ENCODE measurements at places on chromosomes 11 and 22.

DNA sequence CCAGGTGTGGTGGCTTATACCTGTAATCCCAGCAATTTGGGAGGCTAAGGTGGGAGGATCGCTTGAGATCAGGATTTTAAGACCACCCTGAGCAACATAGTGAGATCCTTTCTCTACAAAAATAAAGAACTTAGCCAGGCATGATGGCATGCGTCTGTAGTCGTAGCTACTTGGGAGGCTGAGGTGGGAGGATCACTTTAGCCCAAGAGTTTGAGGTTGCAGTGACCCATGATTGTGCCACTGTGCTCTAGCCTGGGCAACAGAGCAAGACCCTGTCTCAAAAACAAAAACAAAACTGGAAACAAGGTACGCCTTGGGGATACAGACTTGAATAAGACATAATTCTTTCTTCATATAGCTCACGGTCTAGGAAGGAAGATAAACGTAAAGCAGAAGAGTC is 63.1 kb upstream of the GRAMD1B start:
- DNase-seq: no peak

- no peak for DNase-seq
Measured at GRCh38 chr11:11899401-11899800, 57.6 kb downstream of the USP47 start.

GRCh38 chr22:41661713-41662112 is 27.0 kb downstream of the SNU13 start:
- no peak for DNase-seq

DNA sequence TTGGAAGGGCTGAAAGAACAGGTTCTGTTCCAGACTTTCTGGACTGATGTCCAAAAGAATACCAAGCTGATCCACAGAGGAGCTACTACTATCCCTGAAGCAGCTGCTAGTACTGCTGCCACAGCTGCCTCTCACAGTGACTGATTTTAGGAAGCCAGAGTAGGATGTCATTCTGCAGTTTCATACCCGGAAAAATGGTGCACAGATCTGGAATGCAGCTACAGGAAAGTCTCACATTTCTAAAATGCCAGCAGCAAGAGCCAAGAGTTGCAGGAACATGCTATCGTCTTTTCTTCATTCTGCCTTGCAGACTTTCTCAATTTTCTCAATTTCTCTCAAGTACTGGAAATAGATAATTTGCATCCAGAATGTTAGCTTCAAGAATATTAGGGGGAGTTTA is 19.4 kb upstream of the CCDC179 start:
- DNase-seq: no peak

- DNase-seq: no peak
Measured at GRCh38 chr11:101446726-101447125, 137.1 kb downstream of the TRPC6 start.

DNA sequence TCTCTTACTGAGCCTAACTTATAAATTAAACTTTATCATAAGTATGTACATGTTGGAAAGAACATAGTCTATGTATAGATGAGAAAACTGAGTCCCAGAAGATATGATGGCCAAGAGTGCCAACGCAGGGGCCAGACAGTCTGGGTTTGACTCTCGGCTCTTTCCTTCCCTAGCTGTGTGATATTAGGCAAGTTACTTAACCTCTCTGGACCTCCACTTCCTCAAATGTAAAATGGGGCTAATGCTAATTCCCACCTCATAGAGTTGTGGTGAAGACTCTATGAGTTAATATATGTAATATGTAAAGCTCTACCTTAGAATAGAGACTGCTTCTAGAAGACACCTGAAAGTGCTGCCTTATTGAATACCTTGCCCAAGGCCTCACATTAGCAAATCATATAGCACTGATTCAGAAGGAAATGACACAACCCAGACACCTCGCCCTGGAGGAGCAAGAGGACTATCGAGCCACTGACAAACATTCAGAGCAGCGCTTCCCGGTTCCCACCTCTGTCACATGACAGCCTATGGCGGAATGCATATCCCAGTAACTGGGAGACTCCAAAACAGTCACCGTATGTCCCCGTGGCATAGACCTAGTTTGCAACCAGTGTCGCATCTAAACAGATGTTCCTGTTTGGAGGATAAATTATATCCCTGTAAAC is 11.3 kb upstream of the CCDC86 start:
- no peak for DNase-seq

DNA sequence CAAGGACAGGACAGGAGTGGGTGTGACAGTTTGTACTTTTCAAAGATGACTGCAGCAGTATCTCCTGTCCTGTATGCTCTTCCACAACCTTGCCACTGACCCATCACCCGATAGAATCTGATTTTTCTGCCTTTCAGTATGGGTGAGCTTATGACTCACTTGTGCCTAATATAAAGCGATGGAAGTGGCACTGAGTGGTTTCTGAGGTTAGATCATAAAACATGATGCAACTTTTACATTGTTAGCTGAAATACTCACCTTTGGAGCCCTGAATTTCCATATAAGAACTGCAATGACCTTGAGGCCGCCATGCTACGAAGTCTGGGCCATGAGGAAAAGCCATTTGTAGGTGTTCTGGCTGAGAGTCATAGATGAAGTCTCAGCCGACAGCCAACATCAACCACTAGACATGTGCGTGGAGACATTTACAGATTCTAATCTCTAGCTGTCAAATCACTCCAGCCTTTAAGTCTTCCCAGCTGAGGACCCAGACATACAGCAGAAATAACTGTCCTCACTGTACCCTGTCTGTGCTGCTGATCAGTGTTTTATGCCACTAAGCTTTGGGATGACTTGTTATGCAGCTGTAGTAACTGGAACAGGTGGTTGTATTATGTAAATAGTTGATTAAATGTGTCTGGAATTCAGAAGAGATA is 105.9 kb upstream of the ARHGAP20 start:
- DNase-seq: no peak

DNA sequence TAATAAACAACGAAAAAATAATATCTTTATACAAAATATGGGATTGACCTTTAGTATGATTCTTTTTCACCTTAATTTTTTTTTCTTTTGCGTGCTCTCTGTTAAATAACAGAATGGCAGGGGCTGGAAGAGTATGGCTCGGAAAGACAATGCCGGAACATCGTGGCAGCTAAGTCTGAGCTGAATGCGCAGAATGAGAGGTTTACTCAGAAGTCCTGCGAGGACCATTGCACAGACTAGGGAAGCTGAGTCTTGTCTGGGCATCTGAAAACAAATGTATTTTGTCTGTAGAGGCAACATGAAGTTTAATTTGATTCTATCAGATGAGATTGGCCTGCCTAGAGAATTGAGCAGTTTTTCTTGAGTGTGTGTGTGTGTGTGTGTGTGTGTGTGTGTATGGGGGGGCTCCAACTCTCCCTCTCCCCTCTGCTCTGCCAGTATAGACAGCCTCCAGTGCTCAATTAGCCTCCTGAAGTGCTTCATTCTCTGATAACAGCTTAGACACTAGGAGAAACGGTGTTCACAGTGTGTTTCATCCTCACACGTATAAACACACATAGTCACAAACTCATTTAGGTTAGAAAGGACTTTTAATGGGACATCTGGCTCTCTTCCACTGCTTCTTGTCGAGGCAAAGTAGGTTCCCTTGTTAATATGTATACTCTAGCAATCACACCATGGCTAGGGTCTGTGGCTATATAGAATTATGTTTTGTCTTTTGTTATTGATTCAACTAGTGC is 244.3 kb upstream of the SORL1-AS1 start:
- no peak for DNase-seq

- no peak for DNase-seq
Measured at GRCh38 chr11:63534895-63535461, 1.6 kb upstream of the PLAAT4 start.

DNA sequence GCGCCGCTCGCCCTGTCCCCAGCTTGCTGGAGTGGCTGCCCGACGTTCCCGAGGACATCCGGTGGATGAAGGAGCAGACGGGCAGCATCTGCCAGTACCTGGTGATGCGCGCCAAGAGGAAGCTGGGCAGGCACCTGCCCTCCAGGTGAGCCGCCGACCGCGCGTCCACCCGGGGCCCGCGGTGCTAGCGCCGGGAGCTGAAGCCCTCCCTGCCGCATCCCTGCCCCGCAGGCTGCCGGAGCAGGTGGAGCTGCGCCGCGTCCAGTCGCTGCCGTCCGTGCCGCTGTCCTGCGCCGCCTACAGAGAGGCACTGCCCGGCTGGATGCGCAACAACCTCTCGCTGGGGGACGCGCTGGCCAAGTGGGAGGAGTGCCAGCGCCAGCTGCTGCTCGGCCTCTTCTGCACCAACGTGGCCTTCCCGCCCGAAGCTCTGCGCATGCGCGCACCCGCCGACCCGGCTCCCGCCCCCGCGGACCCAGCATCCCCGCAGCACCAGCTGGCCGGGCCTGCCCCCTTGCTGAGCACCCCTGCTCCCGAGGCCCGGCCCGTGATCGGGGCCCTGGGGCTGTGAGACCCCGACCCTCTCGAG is 3.3 kb upstream of the CRACR2B start:
- DNase-seq: no peak

GRCh38 chr22:46533070-46533833 is 4.2 kb downstream of the CELSR1 start:
- DNase-seq: no peak

GRCh38 chr11:110455718-110456117 is 26.0 kb downstream of the FDX1 start:
- no peak for DNase-seq

GRCh38 chr11:92607969-92608722 is 361.3 kb upstream of the MTNR1B start:
- no peak for DNase-seq

DNA sequence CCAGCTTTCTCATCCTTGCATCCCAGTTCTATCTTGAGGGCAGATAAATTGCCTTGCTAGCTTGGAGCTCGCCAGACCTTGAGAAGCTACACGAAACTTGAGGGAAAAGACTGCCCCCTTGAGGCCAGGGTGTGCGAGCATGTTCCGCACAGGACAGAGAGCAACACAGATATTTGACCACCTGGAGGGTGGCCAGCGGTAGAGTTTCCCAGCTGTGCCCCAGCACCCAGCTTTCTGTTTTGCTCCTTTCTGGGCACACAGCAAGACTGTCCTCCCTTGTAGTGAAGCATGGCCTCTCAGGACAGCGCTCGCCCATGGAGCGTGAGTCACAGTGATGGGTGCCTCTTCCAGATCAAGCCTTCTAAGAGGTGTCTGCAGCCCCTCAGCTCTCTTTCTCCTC is 23.5 kb downstream of the SPATA19 start:
- DNase-seq: peak; percentile 50

DNA sequence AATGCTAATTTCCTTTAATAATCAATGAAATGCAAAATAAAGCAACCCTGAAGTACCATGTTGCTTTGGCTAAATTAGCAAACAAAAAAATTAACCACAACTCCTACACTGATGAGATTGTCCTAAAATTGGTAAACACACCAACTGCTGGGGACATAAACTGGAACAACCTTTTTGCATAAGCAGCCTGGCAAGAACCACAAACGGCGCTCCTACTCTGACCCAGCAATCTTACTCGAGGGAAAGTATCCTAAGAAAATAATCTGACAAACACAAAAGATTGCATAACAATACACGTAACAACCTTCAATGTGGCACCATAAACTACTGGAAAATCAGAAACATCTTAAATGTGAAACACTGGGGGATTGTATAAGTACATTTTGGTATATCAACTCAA is 189.8 kb upstream of the PITPNB start:
- DNase-seq: no peak

- no peak for DNase-seq
Measured at GRCh38 chr22:42732081-42732480, 11.4 kb upstream of the A4GALT start.

Data from GM19239 (cell line).